Liver (tissue), 10 donors: ENCODE measurements at places on chromosomes 2 and 18.
A peak's percentile ranks its signal among the peaks of the same experiment; 100 is the strongest.

- no peak for DNase-seq
Observed at GRCh38 chr2:237700512-237701032, 73.2 kb downstream of the LRRFIP1 start.

DNA sequence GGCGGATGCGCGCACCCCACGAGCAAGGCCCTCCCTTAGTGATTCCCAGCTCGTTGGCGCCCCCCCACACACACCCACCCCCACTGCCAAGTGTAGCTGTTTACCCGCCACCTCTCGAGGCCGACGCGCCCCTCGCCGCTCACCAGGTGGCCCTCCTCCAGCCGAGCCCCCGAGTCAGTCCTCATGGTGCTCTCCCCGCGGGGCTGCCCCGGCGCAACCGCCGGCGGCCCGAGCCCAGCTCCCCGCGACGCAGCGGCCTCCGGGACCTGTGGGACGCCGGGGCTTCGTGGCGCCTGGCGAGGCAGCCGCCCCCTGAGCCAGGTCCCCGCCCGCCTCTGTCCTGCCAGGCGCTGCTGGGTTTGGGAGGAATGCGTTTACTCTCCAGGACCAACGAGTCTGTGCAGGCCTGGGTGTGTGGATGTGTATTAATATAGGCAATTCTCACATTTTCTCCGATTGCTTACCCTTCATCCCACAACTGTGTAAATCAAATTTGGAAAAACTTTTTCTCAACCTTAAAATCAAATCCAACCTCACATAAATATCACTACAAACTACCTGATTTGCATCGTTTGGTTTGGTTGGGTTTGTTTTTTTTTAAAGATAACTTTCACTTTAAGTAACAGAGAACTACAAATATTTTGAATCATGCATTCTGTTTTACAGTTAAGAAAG is at the start of gene TMEM237:
TMEM237 (minus strand) TSS at position 288 of the 675 bp plus-strand sequence; CDS start at position 185, 103 bp downstream.
- no peak for DNase-seq

DNA sequence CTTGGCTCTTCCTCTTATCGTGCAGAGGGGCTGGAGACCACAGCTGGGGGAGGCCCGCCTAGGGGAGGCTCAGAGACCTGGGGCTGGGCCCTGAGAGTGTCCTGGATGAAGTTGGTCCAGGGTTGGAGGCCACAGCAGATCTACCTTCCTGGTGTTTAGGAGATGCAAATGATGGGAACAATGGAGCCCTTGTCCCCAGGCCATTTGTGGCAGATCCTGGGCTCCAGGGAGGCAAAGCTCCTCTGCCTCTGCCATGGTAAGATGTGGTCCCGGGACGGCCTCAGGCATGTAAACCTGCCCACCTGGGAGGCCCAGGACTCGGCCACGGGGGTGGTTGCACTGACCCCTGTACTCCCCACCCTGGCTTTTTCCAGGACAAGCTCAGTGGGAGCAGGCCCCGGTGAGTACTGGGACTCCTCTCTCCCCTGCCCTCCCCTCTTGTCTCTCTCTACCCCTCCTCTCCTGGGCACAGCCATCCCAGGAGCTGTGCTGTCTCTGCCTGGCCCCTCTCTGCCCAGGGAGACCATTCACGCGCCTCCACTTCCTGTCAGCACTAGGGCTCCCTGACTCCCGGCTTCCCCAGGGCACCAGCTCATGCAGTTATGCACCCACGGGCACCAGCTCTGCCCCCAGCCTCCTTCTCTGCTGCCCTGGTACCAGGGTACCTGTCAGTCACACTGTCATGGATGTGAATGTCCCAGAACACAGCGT is 10.9 kb downstream of the SH2D6 start:
- DNase-seq, result no peak

- DNase-seq, result no peak
Observed at GRCh38 chr2:200193331-200193730, 113.2 kb upstream of the SPATS2L start.

DNA sequence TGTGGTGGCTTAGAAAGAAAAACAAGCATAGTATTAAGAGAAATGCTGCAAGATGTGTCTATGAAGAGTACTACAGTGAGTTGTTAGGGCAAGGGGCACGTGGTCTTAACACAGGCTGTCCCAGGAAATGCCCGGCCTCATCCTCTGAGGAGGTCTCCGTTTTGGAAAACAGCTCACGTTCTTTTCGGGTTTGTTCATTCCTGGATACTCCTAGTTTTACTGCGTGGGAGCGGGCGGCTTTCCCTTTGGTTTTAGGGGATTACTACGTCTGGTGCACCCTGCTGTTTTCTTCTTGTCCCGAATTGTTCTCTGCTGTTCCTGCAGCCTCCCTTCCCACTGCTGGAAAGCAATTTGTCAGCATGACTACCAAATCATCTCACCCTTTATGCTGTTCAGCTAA is 55.5 kb upstream of the RAB6D start:
- no peak for DNase-seq

DNA sequence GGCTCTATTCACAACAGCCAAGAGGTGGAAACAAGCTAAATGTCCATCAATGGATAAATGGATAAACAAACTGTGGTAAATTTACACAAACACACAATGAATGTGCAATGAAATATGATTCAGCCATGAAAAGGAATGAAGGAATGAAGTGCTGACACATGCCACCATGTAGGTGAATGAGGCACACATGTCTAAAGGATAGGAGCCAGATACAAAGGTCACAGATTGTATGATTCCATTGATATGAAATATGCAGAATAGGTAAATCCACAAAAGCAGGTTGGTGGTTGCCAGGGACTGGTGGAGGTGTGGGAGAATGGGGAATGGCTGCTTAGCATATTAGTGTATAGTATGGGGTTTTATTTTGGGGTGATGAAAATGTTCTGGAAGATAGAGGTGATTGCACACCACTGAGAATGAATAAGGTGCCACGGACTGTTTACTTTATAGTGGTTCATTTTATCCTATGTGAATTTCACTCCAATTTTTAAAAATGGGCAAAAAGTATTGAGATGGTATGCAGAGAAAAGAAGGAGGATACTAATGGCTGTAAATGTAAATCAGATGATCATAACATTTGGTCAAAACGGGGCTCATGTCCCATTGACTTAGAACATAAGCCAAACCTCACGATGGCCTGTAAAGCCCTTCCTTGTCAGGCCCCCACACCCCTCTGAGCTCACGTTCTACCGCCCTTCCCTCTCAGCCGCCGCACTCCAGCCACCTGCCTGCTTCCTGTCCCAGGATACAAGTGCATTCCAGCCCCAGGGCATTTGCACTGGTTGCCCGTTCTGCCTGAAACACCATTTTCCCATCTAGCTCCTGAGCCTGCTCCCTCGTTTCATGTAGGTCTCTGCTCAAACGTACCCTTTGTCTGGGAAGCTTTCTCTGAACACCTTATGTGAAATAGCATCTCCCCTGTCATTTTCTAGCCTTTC is 165.5 kb downstream of the DDX1 start:
- DNase-seq, result peak; percentile 20

- DNase-seq, result no peak
Observed at GRCh38 chr2:233824373-233824772, 30.0 kb downstream of the HJURP start.

DNA sequence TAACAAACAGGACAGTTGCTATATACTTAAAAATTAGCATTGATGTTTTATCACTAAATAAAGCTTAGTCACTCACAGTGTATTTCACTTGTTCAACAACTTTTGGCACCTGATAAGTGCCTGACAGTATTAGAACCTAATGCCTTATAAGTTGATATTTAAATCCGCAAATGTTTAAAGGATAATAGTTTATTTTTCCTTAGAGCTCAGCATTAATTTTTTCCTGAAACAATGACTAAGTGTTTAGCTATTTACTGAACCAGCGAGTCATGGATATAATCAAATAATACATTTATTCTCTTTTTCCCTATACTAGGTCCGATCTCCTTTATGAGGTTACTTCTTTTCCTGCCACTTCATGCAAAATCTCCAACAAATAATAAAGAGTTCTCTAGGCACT is 146.0 kb upstream of the PGAP1 start:
- DNase-seq, result no peak

GRCh38 chr2:54603357-54603756 is 120.1 kb upstream of the EML6 start:
- no peak for DNase-seq

- DNase-seq, result no peak
Observed at GRCh38 chr2:7905756-7906155, 776.1 kb upstream of the ID2 start.

DNA sequence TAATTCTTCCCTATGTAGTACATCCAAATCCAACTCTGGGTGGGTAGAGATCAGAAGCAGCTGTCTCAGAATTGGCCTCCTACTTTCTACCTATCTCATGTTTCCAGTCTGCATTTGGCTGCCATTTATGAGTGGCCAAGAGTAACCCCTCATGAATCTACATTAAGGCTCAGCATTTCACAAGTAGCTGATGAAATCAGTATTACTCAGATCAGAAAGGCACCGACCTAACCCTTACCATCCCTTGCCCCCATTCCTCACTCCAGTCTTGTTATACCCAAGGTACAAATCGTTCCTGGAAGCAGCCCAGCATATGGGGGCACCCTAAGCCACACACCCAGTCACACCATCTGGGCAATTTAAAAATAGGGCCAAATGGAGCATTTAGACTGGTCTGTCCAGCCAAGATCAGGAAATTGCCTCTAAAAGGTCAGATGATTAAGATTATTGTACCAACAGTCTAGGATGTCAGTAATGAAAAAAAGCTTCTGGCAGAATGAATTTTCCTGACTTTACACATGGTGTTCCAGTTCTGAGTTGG is 37.1 kb downstream of the CD28 start:
- no peak for DNase-seq

- DNase-seq, result no peak
Observed at GRCh38 chr2:135144343-135144742, 92.3 kb downstream of the RAB3GAP1 start.

GRCh38 chr2:73821227-73821626 is 7.5 kb upstream of the STAMBP start:
- no peak for DNase-seq

DNA sequence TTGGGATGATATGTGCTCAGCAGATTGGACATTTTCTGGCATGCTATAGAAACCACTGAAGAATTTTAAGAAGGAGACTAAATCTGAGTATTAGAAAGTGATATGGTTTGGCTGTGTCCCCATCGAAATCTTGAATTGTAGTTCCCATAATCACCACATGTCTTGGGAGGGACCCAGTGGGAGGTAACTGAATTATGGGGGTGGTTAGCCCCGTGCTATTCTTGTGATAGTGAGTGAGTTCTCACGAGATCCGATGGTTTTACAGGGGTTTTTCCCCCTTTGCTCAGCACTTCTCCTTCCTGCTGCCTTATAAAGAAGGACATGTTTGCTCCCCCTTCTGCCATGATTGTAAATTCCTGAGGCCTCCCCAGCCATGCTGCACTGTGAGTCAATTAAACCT is 535.9 kb upstream of the VRK2 start:
- DNase-seq, result no peak
